Lower lobe of right lung (tissue), 2 donors: ENCODE measurements at places on chromosomes 2 and 18. TPM values are rescaled to one million over a fixed set of nuclear protein-coding genes. Genes with fewer than 3 reads are reported as not detected.

- H3K4me1 ChIP-seq: no peaks in the 10 kb centered on the region
- DNase-seq: no peak
- H3K36me3 ChIP-seq: no peaks in the 10 kb centered on the region
Observed at GRCh38 chr2:219477815-219478214, 20.9 kb upstream of the GMPPA start.

GRCh38 chr2:176165370-176166050 lies 8.4 kb downstream of the HOXD3 start:
- peaks cover 2% of the 10 kb centered on the region for H3K4me1 ChIP-seq
- no peaks in the 10 kb centered on the region for H3K36me3 ChIP-seq
- peaks cover 100% of the 10 kb centered on the region for H3K27me3 ChIP-seq
- no peak overlapping the region for H3K4me3 ChIP-seq

GRCh38 chr2:105691947-105692390 lies 52.7 kb upstream of the NCK2 start:
- H3K36me3 ChIP-seq: no peaks in the 10 kb centered on the region
- H3K27ac ChIP-seq: no peak overlapping the region
- no peak overlapping the region for H3K4me3 ChIP-seq
- no peaks in the 10 kb centered on the region for H3K27me3 ChIP-seq
- no peaks in the 10 kb centered on the region for H3K4me1 ChIP-seq

Gene CIB4
- total RNA-seq: not detected
